Retinal pigment epithelial cell (primary cell): ENCODE measurements at places on chromosomes 13 and 19.

DNA sequence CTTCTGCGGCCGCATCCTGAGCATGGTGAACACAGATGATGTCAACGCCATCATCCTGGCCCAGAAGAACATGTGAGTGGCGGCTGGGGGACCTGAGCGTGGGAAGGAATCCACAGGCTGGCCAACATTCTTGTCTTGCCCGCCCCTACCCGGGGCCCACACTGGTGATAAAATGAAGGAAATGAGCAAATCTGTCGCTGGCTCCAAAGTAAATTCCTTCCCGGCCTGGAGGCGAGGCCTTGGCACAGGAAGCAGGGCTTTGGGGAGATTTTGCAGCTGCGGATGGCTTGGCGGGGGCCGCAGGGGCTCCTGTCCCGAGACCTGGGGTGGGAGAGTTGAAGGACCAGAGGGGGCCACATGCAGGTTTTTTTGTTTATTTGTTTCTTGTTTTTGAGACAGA is 4.4 kb downstream of the KXD1 start:
- DNase-seq: no peak

GRCh38 chr19:33627962-33628839 is 6.4 kb downstream of the CHST8 start:
- DNase-seq: no peak

DNA sequence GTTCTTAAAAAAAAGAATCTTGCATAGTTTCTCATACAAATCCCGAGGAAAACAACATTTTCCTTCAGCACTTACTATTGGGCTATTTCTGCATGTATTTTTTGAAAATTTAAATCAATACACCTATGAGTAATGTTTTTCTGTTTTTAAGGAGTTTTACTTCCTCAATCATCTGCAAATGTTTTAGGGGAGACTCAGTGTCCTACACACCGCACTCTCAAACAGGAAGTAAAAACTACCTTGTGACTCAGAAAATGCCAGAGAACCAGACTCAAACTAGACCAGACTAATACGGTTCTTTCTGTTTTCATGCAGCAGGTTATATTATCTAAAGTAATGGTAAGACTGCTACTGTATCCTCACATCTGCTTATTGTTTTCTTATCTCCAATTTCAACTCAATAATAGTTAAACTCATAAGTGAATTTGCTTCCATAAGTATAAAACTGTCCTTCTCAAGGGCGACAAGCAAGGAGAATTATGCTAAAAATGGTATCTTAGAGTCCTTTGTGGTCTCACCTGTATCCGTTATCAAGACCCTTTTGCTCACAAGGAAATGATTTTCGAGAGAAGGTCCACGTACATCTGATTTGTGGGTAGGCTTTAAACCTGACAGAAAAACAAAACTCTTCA is 52.5 kb downstream of the FLT3 start:
- DNase-seq: no peak

GRCh38 chr13:57787058-57787791 is 155.7 kb downstream of the PCDH17 start:
- DNase-seq: peak; percentile 63

DNA sequence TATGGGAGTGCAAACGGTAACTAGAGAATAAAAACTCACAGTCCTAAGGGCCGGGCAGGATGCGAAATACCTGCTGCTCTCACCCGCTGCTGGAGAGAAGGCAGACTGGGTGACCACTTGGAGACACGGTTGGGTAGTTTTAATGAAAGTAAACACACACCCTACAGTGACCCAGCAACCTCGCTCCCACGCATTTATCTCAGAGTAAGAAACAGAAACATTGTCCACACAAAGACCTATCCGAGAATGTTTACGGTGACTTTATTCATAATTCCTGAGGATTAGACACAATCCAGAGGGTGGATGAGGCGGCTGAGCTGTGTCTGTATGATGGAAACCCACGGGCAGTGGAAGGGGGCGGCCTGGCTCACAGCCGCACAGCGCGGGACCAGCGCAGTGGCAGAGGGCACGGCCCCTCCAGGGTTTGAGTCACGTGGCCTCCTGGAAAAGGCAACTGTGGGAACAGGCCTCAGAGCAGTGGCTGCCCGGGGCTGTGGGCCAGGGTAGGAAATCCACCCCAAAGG is 73.5 kb upstream of the C13orf46 start:
- no peak for DNase-seq

DNA sequence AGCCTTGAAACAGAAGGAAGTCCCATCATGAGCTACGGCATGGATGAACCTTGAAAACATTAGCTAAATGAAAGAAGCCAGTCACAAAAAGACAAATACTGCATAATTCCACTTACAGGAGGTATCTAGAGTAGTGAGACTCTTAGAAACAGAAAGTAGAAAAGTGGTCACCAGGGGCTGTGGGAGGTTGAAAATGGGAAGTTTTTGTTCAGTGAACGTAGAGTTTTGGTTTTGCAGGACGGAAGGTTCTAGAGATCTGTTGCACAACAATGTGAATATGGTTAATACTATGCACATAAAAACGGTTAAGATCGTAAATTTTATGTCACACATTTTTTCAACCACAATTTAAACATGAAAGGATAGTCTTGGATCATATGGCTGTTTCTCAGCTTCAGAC is 11.9 kb upstream of the SLC10A2 start:
- no peak for DNase-seq

DNA sequence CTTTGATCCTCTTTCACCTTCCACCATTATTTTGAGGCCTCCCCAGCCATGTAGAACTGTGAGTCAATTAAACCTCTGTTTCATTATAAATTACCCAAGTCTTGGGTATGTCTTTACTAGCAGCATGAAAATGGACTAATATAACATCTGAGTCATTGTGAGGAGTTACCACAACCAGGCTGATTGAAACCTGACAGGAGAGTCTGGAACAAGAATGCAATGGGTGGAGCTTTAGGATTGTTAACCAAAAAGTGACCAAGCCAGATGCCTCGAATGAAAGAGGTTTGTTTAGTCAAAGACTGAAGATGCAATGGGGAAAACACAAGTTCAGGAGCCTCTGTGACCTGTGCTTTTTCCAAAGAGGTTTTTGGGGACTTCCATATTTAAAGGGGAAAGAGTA is 659.0 kb downstream of the SLITRK6 start:
- no peak for DNase-seq

- no peak for DNase-seq
Observed at GRCh38 chr19:35291916-35292315, at the start of gene MAG. Gene MAG, plus strand, starts transcription at chr19:35292161. Its CDS starts 3,248 bp downstream, at chr19:35295409.

GRCh38 chr19:55552620-55553019 is 7.3 kb upstream of the SBK3 start:
- peak; percentile 86 for DNase-seq

DNA sequence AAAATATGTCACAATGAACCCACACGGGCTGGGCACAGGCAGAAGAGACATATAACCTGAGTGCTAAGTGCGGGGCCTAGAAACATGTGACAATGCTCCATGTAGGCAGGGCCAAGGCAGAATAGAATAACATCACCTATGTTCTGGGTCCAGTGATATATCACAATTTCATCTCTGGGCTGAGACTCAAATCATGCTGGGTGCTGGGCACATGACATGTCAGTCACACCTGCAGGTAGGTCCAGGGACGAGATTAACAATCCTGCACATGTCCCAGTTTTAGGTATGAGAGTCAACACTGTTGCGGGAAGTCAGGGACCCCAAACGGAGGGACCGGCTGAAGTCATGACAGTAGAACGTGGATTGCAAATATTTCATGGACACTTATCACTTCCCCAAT is 50.3 kb downstream of the ZNF99 start:
- DNase-seq: no peak

DNA sequence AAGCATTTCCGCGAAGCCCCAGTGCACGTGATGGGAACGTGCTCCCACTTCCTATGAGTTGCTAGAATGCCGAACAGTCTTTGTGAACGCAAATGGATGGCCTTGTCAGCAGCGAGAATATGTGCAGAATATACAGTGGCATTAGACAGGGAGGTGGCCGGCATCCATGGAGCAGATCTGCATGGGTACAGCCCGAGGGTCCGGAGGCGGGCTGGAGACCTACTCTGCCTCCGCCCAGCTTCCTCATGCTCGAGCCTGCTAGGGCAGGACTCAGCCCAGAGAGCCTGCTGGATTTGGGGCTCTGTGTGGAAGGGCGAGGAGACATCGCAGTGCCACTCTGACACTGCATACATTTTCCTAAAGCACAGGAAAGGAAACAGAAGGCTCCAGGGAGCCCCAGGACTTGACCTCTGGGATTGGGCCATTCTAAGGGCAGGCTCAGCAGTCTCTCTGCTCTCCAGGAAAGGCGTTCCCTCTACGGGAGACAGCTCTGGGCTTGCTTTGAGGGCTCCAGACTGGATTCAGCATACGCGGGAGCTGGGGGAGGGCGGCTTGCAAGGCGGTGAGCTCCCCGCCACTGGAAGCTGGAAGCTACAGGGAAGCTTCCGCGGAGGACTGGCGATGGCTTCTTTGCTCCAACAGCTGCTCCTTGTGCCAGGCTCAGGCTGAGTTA is 55.9 kb upstream of the UQCRFS1 start:
- DNase-seq: no peak

DNA sequence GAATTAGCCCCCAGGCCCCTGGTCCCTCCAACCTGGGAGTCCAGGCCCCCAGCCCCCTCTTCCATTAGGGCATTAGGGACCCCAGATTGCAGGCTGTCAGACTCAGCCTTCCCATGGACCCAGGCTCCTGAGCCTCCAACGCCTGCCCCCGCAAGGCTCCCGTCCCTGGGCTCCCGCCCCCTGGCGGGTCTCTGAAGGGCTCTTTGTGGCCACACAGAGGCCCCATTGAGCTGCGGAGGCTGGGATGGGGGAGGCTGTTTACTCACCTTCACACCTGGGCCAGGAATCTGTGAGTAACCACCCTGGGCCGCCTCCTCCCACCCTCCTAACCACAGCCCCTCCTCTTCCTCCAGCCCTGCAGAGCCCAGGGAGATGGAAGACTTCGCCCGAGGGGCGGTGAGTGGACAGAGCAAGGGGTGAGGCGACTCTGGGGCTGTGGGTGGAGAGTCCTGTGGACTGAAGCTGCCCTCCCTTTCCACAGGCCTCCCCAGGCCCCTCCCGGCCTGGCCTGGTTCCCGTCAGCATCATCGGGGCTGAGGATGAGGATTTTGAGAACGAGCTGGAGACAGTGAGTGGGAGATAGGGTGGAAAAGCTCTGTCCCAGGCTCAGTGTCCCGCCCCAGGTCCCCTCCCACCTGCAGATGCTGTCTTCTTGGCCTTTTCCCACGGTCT is 4.9 kb downstream of the ARHGEF1 start:
- no peak for DNase-seq

DNA sequence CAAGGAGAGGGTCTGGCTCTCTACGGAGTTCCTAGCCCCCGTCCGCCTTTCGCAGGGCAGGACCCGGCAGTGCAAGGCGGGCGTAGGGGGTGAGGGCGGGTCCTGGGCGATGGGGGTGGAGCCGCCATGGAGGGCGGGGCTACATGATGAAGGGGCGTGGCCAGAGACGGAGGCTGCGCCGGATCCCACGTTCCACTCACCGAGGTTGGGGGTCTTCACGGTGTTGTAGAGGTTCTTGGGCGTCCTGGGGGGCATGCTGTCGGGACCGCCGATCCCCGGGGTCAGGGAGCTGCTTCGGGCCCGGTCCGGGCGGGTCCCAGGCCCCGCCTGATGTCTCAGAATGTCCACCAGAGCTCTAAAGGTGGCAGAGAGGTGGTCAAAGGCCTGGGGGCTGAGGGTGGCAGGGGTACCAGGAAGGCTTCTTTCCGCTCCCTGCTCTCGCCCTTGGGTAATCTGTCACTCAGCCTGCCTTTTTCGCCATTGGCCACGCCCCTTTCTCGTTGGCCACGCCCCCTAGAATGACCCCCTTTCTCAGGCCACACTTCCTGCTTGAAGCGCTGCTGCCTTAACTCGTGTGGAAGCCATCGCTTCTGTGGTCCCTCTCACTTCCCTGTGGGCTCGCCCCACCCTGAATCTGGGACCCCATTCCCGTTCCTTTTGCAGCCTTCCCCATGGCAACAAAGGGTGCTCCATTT is 2.5 kb downstream of the SHISA7 start:
- DNase-seq: no peak

DNA sequence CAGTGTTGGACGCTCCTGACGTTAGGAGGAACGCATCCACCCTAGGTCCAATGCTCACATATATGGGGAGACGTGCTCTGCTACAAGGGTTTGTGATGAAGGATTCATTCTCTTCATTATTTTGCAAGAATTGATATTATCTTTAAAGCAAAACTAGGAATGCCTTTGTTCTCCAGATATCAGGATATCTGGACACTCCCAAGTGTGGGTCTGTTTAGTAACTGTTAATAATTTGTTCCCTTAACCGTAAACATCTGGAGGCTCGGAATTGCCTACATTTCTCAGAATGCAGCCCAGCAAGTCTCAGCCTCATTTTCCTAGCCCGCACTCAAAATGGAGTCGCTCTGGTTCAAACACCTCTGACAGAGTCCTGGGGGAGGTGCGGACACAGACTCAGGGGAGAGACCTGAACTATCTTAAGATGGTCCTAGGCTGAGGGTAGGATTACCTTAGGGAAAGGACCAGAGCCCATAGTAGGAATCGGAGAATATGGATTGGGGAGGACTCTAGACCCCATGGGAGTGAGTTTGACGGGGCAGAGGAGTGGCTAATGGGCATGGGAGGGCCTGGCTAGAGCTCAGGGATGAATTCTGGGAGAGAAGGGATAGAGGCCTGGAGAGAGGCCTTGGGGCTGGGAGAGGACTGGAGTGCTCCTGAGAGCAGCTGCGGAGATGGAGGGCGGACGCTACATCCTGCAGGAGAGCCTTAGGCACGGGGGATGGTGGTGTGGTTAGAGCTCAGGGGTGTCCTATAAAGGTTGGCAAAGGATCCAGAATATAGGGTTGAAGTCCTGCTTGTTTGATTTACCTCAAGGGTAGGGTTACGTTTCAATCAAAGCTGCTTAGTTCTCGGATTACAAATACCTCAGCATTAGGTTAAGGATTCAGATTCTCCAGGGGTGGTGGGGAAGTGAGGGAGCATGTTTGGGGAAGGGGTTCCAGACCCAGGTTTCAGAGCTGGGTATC is 43.2 kb downstream of the ZNF331 start:
- no peak for DNase-seq

DNA sequence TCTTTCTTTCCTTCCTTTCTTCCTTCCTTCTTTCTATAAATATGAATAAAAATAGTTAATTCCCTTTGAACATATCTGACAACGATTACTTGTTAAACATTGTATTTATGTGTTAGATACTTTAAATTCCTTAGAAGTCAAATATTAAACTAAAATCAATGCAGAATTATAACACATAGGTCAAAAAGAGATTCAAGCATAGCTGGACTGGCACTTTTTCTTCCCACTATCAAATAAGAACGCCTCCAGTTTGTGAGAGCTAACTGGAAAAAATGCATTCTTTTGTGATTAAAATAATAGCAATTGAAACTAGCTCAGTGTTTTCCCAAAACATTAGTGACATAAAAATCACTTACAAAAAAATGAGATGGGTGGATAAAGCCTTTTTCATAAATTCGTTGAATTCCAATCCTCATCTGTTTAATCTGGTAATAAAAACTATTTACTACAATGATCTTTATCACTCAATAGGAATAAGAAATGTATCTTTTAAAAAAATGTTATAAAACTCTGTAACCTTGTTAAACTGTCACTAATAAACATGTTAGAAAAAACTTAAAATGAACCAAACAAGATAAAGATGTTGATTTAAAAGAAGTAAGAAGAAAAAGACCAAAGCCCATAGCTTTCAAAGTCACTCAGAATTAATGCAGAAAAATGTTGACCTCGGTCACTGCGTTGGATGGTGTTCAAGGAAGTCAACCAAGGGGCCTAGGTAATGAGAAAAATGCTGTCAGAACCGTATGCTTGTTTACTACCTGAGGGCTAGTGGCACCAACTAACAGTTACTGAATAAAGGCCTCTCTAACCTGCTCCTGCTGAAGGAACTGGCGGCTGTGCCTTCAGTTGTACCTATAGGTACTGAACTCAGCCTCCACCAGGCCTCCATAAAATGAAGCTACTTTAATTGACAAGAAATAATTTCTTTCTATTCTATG is 1039.5 kb upstream of the SLC10A2 start:
- no peak for DNase-seq
